Stimulated activated CD4-positive, alpha-beta T cell treated with anti-CD3 and anti-CD28 coated beads, Interleukin-2, amount 100 ng/mL, for 24 hours (primary cell): ENCODE measurements at places on chromosomes 3 and 15.

DNA sequence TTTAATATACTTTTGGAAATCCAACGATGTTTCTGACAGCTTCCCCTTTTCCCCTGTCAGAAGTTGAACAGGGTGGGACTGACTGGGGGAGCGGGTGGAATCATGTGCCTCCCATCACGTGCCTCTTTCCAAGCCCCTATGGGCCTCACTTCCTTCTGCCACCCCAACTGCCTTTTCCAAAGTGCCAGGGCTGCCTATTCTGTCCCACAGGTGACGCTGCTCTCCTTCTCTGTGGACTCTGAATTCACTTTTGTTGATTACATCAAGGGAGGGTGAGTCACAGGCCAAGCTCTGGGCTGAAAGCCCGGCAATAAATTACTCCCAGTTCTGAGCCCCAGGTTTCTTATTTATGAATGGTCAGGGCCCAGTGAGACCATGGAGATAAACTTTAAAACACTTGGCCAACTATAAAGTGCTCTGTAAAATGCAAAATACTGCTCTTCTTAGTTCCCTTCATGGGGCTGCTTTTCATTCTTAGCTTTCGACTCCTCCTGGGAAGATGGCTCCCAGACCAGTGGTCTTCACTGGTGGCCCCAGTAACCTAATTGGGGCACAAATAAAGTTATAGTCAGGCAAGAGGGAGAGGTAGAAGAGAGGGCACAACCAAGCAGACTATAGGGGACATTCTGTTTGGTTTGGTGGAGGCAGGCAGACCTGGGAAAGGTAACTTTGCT, 12.3 kb downstream of the CPNE9 start:
- DNase-seq = peak; percentile 41

GRCh38 chr15:100602823-100603393, 519 bp downstream of the ASB7 start:
- peak; percentile 39 for DNase-seq

GRCh38 chr3:179402963-179403362, 48.3 kb downstream of the GNB4 start:
- no peak for DNase-seq

- DNase-seq = peak; percentile 49
Observed at GRCh38 chr3:12423918-12424630, 60.2 kb upstream of the TSEN2 start.

- no peak for DNase-seq
Observed at GRCh38 chr3:152444029-152444641, 175.4 kb downstream of the MBNL1 start.

DNA sequence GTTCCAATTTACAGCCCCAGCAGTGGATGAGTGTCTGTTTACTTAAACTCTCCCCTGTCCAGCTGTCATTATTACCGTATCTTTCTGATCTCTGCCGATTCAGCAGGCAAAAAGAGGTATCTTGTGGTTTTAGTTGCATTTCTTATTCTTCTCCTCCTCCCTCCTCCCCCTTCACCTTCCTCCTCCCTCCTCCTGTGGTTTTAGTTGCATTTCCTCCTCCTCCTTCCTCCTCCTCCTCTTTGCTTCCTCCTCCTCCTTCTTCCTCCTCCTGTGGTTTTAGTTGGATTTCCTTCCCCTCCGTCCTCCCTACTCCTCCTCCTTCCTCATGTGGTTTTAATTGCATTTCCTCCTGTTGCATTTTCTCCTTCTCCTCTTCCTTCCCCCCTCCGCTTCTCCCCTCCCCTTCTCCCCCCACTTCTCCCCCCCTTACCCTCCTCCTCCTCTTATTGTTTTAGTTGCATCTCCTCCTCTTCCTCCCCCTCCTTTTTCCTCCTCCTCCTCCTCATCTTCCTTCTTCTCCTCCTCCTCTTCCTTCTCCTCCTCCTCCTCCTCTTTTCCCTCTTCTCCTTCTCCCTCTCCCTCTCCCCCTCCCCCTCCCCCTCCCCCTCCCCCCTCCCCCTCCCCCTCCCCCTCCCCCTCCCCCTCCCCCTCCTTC, 25.3 kb upstream of the VPS33B start:
- DNase-seq = no peak

DNA sequence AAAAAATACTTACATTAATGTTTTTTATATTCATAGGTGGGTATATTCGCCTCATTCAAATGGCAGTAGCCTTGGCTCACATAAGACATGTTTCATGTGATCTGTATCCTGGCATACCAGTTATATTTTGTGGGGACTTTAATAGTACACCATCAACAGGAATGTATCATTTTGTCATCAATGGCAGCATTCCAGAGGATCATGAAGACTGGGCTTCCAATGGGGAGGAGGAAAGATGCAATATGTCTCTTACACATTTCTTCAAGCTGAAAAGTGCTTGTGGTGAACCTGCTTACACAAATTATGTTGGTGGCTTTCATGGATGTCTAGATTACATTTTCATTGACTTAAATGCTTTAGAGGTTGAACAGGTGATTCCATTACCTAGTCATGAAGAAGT, 3.5 kb downstream of the PDE12 start:
- DNase-seq = no peak

DNA sequence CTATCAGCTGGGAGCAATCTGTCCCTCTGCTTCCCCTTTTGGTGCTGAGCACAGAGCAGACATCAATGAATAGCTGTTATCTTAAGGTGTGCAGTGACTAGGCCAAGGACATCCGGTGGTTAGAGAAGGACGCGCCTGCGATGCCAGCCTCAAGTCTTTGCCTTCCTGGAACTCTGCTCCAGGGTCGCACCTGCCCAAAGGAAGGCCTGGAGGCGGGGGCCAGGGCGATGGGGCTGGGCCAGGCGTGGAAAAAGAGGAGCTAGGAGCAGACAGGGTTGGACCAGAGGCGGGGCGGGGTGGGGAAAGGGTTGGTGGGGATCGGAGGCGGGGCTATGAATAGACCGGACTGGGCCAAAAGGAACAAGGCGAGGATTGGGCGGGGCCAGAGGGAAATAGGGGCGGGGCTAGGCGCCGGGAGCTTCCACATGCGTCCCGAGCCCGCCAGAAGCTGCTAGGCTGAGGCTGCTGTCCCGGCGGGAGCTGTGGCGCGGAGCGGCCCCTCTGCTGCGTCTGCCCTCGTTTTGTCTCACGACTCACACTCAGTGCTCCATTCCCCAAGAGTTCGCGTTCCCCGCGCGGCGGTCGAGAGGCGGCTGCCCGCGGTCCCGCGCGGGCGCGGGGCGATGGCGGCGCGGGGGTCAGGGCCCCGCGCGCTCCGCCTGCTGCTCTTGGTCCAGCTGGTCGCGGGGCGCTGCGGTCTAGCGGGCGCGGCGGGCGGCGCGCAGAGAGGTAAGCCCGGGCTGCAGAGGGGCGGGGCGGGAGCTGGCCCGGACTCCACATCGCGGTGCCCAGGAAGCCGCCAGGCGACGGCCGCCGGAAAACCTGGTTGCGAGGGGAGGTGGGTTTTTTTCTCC, at the start of gene CHRNA5:
TSS of gene CHRNA5 (plus strand) at position 424 of the 854 bp plus-strand sequence. CDS start at position 624, 200 bp downstream.
- peak; percentile 97 for DNase-seq

GRCh38 chr15:45594319-45594718, 7.1 kb downstream of the BLOC1S6 start:
- no peak for DNase-seq

GRCh38 chr3:184491011-184491576, 70.5 kb upstream of the EPHB3 start:
- no peak for DNase-seq

- no peak for DNase-seq
Observed at GRCh38 chr3:88231207-88231606, 81.4 kb downstream of the C3orf38 start.

- no peak for DNase-seq
Observed at GRCh38 chr3:74347563-74348268, 266.7 kb downstream of the CNTN3 start.

- no peak for DNase-seq
Observed at GRCh38 chr3:49238274-49239127, 38.5 kb downstream of the C3orf62 start.

DNA sequence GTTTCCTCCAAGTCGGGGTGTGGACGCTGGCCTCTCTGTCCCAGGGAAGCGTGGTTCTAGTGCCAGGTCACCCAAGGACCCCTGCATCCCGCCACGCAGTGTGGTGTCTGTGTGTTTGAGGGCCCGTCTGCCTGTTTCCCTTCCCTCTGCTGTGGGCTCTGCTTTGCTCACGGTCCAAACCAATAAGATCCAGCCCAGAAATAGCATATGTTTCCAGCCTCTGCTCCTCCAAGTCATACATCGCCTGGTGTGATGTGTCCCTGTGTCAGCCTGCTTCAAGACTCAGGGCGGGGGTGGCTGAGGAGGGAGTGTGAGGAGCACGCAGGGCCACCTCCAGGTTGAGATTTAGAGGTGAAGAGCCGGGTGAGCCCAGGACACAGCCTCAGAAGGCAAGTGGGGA, 21.9 kb upstream of the RPL29 start:
- DNase-seq = no peak

DNA sequence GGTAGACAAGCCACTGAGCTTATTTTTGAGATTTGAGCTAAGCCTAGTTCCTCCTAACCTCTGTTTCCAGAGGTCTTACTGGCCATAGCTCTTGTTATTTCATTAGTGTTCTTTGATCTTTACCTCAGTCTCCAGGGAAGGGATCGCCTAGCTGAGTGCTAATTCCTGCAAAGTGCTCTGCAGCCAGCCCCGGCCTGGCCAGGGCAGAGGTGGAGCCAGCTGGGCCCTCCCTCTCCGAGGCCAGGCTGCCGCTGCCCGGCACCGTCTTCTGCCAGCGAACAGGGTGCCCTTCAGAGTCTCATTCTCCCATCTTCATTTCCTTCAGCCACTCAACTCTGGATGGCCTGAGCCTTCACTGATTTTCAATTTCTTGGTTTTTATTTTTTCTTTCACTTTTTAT, 19.7 kb downstream of the FAN1 start:
- DNase-seq = no peak

DNA sequence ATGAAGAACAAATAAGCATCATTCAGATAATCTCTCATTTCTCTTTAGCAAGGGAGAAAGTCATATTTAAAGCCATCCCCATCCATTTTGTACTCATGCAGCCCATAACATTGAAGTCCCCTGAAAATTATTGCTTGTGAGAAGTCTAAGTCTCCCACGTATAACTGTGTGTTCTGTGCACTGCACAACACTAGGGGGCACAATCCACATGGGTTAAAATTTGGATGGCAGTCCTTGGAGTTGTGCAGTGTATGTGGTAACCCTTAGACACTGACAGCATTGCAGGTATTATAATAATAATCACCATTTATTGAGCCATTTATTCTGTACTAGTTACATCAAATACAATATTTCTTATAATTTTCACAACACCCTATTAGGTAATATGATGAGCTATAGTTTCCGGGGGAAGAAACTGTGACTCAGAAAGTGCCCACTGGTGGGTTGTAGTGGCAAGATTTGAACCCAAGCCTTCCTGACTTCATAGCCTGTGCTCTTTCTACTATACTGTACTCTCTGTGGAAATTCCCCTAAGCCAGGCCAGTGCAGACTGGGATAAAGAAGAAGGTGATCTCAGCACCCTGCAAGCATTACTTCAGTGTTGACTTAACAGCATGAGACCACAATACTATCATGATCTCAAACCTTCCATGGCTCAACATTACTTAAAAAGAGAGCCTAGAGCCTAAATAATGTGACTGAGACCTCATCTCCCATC, 15.7 kb downstream of the KCNAB1 start:
- no peak for DNase-seq

GRCh38 chr15:40239404-40239692, 485 bp downstream of the PAK6 start:
- no peak for DNase-seq

DNA sequence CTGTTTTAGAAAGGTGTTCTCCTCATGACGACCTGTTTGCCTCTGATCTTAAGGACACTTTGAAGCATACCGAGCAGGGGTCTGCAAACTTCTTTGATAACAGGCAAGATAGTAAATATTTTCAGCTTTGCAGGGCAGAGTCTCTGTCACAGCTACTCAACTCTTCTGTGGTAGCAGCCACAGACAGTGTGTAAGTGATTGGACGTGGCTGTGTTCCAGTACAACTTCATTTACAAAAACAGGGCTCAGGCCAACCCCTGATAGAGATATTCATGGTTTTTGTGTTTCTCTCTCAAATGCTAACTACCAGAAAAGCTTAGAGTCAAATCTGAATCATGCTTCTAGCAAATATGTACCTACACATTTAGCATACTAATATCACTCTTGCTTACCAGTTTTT, 51.5 kb downstream of the TGFBR2 start:
- DNase-seq = no peak

DNA sequence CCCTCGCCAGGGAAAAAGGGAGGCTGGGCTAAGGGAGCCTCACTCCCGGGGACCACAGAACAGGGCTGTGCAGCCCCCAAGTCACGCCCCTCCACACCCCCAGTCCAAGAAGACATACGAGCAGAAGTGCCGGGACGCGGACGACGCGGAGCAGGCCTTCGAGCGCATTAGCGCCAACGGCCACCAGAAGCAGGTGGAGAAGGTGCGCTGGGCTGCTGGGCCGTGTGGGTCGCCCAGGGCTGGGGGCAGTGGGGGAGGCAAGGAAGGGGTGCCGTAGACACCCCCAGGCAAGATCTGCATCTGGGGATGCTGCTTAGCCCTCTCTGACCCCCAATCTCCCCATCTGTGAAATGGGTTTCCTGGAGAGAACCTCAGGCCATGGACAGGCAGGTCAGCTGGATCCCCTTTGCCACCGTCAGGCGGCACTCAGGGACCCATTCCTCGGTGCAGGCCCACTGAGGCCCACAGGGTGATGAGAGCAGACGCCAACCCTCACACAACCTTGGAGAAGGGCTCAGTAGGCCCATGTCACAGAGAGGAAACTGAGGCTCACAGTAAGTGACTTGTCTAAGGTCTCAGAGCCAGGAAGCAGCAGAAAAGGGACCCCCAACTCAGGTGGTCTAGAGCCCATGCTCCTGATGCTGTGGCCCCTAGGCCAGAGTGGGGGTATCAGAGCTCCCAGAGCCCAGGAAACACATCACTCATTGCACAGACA, 33.7 kb downstream of the PSTPIP1 start:
- DNase-seq = peak; percentile 13

GRCh38 chr3:101069901-101070798, 76.9 kb upstream of the ABI3BP start:
- peak; percentile 74 for DNase-seq

DNA sequence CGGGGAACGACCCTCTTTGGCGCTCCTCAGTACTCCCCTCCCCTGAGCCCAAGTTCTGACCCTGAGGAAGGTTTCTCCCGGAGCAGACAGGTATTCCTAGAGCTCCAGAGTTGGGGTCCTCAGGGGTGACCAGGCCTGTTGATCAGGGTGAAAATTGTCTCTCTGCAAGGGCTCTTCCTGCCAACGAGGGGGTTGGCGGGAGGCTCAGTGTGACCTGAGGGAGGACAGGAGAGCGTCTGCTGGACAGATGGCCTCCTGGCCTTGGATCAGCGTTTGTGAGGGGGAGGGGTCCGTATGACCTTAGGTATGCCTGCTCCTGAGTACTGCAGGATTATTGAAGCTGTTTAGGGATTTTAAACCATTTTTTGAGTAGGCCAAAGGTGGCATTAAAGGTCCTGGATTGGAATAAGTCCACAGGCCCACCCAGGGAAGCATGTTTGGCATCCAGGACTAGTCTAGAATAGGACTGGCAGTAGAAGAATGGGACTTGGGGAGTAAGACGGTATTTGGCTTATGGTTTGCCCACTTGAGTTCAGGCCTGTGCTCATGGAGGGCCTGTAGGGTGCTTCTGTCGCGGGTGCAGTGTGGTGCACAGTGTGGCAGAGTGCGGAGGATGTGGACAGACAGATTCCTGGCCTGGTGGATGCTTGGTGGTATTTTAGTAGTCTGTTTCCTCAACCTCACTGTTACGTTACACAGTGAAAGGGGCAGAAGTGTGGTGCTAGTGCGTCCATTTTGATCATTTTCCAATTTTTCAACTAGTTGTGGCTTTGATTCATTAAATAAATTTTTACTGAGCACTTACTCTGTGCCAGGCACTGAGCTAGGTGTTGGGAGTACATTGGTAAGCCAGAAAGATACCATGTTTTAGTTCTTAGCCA, 959 bp downstream of the ZNF592 start:
- peak; percentile 52 for DNase-seq
